Brain pericyte (primary cell): ENCODE measurements at places on chromosomes 16 and 17.

DNA sequence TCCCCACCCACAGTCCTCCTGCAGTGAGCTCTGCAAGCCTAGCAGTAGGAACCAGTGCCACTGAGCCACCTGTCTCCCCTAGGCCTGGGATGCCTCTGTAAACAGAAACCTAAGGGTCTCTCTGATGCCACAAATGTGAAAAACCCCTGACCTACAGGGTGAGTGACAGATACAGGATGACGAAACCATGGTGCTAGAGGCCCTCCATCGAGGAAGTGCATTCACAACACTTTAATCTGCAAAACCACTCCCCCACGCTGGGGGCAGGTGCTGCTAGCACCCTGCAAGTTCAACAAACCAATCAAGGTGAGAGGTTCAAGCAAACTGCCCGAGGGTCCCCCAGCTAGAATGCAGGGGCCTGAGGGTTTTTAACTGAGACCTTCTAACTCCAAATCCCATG lies 59.5 kb downstream of the CDYL2 start:
- DNase-seq = no peak

GRCh38 chr17:57984261-57984890 lies 3.7 kb downstream of the VEZF1 start:
- DNase-seq = no peak

DNA sequence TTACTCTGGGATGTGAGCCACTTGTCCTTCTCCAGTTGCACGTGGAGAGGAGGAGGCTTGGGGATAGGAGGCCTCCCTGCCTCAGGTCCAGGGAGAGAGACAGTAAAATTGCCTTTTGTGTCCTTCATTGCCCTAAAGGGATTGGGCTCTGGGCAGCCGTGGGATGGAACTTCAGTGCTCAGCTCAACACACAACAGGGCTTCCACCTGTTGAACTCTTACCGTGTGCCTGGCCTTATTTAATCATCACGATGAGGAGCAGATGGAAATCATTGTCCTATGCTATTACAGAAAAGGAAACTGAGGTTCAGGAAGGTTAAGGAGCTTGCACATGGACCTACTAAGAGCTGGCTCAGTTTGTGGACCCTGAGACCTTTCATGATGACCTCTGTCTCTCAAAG lies 92.4 kb upstream of the CDC42EP4 start:
- DNase-seq = no peak

DNA sequence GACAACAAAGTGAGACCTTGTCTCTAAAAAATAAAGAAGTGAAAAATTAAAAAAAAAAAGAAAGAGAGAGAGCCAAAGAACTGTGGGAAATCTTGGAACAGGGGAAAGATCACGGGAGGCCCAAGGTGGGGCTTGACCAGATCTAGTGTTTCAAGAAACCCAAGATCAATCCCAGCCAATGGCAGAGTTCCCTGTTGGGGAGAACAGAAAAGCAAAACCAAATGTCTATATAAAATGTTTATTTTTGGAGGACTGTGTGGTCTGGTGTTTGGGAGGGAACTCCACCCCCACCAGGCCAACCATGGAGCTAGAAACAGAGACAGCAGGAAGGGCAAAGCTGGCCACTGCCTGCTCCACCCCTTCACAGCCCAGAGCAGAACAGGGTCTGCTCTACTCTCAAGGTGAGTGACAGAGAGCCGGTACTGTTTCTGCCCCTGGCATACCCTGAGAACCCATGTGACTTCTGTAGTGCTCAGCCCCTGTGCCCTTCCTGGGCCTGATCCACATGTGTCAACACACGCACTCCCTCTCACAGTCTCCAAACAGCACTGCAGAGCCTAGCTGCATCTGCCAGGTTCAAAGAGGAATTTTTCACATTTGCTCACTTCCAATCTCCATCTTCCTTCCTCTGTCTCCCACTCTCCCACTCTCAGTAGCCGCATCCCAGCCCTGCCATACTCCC lies 3.7 kb downstream of the TMEM101 start:
- peak; percentile 60 for DNase-seq

DNA sequence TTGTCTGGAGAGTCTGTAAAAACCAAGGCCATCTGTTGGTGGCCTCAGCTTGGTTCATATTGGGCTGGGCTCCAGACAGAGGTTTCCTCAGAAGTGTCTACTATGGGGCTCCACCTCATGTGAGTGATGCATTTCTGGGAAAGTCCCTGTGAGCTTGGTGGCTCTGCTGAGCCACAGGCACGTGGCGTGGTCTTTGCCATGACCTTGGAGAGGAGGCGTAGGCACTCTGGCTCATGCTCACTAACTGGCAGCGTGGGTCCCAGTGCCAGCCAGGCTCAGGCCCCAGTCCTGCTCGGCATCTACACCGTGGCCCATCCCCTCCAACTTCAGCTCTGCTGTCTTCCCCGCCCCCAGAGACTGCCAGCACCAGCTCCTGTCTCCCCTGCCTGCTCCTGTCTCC lies 10.7 kb upstream of the SMTNL2 start:
- no peak for DNase-seq

DNA sequence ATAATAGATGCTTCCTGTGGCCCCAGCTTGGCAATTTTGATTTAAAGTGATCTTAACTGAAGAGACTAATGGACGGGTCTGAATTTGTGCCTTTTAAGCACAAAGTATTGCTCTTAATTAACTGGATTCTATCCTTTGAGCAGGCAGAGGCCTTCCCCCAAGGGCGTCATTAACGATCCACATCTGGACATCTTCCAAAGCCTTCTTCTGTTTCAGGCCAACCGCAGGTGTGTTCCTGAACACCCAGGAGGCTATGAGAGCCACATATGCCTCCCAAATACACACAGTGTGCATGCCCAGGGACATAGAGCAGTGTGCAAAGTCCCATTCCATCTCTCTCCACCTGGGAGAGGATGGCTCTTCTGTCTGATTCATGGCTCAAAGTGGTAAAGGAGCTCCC lies 42.3 kb downstream of the MAPT start:
- no peak for DNase-seq

GRCh38 chr16:68961778-68962402 lies 118.6 kb downstream of the TANGO6 start:
- no peak for DNase-seq

DNA sequence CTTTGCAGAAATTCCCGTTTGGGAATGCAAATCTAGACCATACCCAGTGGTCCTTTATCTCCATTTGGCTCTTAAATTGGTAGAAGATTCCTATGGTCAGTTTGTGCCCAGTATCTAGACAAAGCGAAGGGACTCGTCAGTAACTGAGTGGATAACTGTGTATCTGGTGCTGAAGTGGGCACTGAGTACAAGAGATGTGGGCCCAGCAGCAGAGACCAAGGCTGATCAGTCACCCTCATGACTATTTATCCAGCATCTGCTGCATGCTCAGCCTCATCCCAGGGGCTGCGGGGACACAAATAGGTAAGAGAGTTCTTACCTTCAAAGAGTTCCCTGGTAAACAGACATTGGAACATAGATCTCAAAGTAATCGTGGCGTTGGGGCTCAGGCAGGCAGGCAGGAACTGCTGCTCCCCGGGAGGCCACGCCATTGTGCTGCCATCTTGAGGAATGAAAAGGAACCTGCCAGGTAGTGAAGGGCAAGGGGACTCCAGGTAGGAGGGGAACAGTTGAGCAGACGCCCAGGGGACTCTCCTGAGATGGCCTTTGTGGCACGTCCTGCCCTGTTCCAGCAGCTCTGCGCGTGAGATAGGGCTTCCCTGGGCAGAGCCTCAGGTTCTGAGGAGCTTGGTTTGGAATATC lies 10.3 kb downstream of the NT5M start:
- no peak for DNase-seq

GRCh38 chr16:89409161-89409711 lies 81.1 kb downstream of the ANKRD11 start:
- DNase-seq = no peak

- DNase-seq = no peak
Measured at GRCh38 chr17:66915204-66915611, 49.3 kb upstream of the CACNG4 start.

DNA sequence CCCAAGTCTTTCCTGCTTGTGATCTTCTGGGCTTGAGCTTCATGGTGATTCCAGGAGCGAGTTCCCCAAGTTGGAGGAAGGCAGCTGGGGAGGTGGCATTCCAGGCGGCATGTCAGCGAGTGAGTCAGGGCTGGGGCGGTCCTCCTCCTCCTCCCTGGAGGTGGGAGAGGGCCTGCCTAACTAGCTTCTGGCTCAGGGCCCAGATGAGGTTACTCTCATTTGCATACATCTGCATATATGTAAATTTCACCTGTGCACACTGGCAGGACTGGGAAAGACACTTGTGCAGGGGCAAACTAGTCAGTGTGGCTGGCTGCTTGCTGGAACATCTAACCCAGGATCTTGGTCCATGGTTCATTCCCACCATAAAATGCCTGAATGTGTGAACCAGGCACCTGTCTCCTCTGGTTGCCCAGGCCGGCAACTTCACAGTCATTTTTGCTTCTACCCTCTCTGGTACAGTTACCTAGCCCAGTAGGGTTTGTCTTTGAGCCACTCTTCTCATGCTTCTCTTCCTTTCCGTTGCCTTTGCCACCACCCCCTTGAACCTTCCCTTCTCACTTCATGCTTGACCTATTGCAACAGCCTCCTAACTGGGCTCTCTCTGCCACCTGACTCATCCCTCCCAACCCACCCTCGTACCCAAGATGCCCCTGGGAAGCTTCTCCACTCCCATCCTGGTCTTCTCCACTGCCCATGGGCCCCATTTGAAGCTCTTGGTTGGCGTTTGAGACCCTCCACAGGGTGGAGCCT lies 9.6 kb upstream of the DLX4 start:
- DNase-seq = no peak
